ENCODE measurements at places on chromosomes 5 and 9.

GRCh38 chr5:79436821-79437220 is 77.1 kb downstream of the HOMER1 start:
- DNase-seq: no peak

GRCh38 chr5:98205691-98206461 is 567.6 kb upstream of the RGMB start:
- DNase-seq: no peak

DNA sequence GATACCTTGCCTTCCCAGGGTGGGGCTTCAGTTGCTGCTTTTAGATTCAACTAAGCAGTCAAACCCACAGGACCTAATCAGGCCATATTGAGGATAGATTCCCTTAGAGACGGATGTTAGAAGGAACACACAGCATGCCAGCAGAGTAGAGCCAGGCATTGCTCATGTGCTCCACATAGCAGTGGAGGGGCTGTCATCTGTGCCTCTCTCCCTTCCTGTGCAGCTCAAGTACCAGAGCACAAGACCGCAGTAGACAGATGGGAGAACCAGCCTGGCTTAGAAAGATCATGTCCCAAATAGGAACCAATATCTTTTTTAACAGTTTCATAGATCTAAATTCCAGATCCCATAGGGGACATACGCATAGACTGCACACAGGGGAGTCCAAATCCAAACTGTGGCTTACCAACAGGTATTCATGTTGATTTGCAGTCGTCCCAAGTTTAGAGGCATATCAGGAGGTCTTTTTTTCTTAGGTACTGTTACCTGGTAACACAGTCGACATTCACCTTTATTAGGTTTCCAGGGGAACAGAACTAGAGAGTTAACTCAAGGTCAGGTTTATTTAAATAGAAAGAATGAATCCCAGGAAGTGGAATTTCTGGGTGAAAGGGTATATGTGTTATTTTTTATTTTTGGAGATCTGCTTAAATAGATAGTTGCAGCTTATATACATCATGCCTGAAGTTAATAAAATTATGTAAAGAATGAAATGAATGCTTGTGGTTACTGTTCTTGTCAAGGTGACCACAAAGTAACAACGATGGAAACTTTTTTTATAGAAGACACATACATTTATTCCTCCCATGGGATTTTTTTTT is 43.5 kb upstream of the PCAT7 start:
- DNase-seq: no peak

GRCh38 chr9:121259935-121260334 is 8.0 kb upstream of the GSN start:
- DNase-seq: no peak

DNA sequence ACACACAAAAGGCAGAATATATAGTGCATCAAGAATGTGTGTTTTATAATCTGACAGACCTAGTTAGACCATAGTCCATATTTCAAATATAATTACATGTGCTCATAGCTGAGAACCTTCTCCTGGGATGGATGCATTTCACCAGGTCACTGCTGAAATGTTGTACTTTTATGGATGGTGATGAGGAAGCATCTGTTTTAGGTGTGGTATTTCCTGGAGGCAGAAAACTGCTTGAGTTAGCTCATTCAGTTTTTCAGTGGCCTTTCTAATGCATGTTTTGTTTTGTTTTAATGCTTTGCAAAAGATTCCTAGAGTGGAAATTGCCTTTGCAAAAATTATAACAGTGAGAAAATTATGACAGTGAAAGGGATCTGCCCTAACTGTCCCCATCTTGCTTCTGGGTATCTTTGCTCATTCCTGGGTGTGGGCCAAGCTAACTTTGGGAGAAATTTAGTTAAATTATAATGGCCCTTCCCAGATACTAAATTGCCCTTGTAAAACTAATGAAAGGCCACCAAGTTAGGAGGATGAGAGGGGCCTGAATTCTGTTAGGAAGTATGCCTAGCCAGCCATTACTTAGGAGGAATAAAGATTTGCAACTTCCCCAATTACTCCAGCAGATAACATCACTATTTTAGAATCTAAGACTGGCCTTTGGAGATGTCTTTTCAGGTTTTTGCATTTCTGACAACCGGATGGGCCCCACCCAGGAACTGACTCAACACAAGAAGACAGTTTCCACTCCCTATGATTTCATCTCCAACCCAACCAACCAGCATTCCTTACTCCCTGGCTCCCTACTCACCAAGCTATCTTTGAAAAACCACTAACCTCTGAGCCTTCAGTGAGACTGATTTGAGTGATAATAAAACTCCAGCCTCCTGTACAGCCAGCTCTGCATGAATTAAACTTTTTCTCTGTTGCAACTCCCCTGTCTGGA is 7.0 kb upstream of the IL12B start:
- DNase-seq: peak; percentile 11

DNA sequence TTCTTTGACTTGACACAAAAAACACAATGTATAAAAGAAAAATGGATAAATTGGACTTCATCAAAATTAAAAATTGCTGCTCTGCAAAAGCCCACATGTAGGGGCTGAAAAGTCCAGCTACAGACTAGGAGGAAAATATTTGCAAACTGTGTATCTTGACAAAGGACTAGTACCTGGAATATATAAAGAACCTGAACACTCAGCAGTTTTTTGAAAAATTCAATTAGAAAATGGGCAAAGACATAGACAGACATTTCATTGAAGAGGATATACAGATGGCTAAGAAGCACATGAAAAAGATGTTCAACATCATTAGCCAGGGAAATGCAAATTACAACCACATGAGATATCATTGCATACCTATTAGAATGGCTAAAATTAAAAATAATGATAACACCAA is 18.5 kb upstream of the TAL2 start:
- DNase-seq: no peak

- no peak for DNase-seq
Observed at GRCh38 chr9:37719526-37719925, 34.1 kb upstream of the TRMT10B start.

Data from CD8-positive, alpha-beta memory T cell (primary cell).